ENCODE measurements at places on chromosomes 1 and 21.
A peak's percentile ranks its signal among the peaks of the same experiment; 100 is the strongest.

GRCh38 chr1:2322065-2322571 is 69.2 kb downstream of the MORN1 start:
- no peak for DNase-seq

- DNase-seq = no peak
Observed at GRCh38 chr1:2981981-2982614, 39.2 kb upstream of the ACTRT2 start.

DNA sequence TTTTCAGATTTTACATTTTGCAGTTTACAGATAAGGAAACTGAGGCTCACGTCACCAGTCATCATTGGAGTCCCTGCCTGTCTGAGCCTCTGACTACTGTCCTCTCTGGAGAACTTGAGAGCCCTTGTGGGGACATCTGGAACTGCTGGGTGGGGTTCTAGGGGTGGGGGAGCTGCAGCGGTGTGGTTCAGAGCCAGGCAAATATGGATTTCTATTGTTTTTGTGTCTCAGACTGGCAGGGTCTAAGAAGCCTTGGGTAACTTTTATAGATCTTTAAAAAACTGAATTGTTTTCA is 46.9 kb downstream of the IER5 start:
- no peak for DNase-seq

GRCh38 chr21:36966821-36967768 is 626 bp upstream of the HLCS start:
- DNase-seq = peak; percentile 51

GRCh38 chr1:85936470-85936869 is 220.1 kb downstream of the COL24A1 start:
- no peak for DNase-seq

GRCh38 chr1:208172423-208173145 is 71.6 kb downstream of the PLXNA2 start:
- DNase-seq = no peak

DNA sequence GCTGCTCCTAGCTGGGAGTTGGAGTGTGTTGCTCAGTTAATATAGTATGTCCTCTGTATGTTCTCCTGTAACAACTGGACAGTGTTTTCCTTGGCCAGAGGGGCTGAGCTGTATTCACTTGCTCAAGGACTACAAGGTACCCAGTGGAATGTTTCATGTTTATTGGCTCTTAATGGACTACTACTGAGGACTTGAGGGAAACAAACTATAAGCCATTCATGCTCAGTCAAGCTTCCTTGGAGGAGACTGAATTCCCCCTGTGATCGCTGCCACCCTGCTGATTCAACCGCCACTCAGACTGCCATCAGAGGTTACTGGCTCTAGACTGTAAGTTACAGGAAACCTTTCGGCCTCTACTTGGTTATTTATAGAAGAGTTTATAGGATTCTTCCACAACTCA is 166.6 kb downstream of the ZC3H11B start:
- DNase-seq = no peak

DNA sequence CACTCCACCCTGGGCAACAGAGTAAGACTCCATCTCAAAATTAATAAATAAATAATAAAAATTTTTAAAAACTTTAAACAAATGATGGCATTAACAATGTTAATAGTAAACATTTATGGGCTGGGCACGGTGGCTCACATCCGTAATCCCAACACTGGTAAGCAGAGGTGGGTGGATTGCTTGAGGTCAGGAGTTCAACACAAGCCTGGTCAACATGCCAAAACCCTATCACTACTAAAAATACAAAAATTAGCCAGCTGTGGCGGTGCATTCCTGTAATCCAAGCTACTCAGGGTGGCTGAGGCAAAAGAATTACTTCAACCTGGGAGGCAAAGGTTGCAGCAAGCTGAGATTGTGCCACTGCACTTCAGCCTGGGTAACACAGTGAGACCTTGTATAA is 9.0 kb upstream of the L1TD1 start:
- DNase-seq = no peak

DNA sequence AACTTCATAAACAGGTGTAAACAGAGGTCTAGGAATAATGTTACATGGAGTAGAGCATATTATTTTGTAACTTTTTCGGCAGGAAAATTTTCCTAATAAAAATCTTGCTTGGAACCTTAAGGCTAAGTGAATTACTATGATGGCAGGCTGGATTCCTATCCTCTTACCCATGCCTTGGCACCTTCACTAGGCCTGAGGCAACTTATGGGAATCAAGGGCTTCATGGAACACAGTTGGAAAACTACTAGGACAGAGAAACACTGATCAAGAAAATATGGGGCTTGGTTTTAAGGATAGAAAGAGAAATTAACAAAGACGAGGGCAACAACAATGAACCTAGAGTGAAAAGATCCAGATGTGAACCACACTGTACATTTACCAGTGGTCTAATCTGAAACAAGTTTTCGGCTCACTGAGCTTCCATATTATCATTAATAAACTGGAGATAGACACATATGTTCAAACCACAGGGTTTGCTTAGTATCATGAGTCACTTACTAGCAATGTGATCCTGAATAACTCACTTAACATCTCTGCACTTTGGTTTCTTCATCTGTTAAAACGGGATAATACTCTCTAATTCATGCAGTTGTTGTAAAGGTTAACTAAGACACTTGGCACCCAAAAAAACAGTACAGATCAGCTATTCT is 68.5 kb downstream of the GPATCH2 start:
- no peak for DNase-seq

- DNase-seq = peak; percentile 80
Observed at GRCh38 chr1:206503591-206504362, 3.6 kb upstream of the RASSF5 start.

GRCh38 chr1:51421964-51422363 is 91.6 kb upstream of the TTC39A start:
- DNase-seq = no peak

DNA sequence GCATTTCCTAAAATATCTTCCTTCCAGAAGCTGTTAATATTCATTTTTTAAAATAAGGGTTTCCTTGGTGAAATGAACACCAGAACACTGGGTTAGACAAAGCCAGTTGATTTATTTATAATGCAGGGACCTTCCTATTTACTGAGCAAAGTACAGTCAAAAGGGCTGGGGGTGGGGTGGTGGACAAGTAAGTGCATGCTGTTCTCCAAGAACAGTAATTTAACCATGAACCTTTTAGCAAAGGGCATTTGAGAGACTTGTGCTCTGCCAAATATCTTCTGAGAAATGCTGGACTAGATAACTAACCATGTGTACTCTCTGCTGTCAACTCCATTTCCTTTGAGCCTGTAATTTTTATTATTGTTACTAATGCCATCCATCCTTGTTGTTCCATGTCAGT is 100.2 kb downstream of the OMA1 start:
- DNase-seq = no peak

DNA sequence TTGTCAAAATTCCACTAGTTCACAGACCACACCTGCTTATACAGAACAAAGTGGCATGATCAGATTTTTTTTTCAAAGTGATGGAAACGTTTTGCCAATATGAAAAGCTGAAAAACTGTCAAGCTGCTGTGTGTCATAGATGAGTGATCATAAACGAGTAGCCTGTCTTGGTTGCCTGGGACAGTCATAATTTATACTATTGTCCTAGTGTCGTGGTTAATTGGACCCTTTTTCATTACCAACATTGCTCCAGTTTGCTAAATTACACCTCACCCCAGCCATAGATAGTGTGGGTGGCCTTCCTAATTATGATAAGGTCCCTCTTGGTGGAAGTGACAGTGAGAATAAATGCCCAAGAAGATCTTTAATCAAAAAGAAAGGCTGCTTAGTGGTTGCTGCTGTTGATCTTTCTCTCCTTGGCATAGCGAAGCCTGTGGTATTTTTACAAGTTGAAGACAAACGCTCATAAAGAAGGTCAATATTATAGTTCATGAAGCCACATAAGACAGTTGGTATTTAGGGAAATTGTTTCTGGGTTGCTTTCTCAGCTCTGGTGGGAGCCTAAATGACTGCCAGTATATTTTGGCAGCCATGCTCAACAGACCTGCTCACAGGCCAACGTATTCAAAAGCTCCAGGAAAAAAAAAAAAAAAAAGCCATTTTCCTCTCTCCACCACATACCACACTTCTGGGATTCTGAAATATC is 478.1 kb downstream of the PLA2G4A start:
- no peak for DNase-seq

DNA sequence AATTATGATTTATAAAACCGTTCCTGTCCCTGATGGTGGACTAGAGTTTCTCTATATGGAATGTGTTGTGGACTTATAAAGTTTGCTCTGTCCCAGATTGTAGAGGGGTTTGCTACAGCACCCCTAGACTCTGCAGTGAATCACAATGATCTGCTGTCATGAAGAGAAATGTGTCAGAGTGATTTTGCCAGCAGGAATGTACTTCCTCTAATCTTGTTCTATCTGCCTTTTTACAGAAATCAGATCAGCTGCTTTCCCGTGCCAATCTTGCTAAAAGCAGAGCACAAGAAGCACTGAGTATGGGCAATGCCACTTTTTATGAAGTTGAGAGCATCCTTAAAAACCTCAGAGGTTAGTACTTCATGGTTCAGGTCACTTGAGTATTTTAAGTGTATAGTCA is 52.0 kb downstream of the LAMC2 start:
- DNase-seq = no peak

- DNase-seq = no peak
Observed at GRCh38 chr1:175840787-175841186, 97.4 kb upstream of the TNR start.

- no peak for DNase-seq
Observed at GRCh38 chr21:34018185-34018584, 55.2 kb upstream of the MRPS6 start.

- DNase-seq = no peak
Observed at GRCh38 chr1:204191456-204191855, 4.8 kb downstream of the KISS1 start.

DNA sequence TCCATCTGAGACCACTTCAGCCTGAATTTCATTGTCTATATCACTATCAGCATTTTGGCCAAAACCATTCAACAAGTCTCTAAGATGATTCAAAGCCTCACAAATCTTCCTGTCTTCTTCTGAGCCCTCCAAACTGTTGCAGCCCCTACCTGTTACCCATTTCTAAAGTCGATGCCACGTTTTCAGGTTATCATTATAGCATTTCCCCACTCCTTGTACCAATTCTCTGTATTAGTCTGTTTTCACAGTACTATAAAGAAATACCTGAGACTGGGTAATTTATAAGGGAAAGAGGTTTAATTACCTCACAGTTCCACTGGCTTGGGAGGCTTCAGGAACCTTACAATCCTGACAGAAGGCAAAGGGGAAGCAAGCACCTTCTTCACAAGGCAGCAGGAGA is 158.8 kb downstream of the PTPRC start:
- no peak for DNase-seq

GRCh38 chr1:202687798-202688197 is 22.5 kb downstream of the SYT2 start:
- DNase-seq = no peak

DNA sequence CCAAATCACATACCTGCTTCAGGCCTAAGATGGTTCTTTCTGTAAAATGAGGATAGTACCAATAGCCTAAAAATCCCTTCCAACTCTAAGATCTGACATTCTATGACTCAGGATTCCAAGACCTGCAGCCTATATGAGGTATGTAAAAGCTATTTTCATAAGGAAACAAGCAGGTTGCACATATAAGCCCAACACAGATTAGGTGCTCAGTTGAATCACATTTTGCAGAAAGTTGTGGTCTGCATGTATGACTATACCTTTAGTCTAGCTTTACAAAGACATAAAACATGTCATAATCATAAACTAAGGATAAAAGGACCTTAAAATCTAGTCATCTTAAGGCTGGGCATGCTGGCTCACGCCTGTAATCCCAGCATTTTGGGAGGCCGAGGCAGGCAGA is 7.3 kb downstream of the KTI12 start:
- no peak for DNase-seq

DNA sequence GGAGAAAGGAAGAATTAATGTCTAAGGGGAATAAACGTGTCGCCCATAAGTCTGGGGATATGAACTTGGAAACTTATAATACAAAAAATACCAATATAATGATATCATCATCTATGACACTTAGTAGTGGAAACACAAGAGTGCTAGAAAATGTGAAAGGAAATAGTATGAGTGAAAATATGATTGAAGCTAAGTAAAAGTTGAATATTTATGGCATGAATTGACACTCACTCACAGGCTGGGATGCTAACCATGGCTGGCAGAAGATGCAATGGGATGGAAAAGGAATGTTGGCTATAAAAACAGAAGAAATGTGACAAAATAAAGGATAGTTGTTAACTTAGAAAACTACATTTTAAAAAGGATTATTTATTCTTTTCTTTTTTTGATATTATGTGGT is 120.1 kb downstream of the XPR1 start:
- no peak for DNase-seq

DNA sequence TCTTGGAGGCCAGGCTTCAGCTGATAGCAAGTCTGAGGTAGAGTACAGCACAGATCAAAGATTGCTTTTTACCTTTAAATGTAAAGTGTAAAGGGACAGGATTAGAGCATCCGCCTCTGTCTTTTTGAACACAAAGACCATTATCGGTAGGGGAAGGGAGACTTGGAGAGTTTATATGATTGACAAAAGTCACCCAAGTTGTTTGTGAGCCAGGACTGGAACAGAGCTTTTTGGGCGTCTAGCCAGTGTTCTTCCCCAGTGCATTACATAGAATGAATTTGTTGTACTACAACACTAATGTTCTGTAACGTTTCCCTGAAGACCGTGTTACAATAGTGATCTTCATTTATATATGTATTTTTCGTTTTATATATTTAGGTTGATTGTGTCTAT is 9.3 kb upstream of the PIGC start:
- DNase-seq = no peak
